ENCODE measurements at places on chromosomes 16 and 17.

DNA sequence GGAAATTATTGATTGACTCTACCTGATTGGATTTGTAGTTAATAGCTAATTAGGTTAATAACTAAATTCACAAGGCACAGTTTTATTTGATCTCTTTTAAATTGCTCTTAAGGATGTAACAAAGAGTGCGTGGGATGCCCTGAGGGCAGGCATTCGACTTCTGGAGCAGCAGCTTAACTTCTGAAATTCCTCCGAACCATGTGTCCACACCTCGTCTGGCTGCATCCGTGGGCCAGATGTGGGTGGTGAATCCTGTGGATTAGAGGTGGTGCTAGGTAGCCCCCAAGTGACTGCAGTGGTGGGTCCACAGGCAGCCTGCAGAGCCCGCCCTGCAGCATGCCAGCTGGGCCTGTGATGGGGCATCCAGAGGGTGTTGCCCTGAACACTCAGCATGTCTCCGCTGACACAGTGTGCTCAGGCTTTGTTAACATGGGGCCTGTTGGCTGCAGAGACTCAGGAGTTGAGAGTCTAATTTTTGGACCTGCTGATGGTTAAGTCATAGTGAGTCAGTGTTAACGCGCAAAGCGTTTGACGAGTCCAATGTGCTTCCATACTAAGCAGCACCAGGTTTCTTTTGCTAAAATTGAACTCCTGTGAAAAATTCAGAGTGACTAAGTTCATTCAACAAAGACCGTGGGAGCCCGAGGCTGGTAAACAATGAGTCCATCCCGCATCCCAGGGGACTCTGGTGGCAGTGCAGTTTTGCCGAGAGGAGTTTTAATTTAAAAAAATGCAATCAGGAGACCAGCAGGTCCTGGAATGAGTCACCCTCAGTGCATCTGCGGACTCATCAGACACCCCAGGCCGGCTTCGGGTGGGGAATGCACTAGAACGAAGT is 3.8 kb upstream of the NPB start:
- DNase-seq: peak; percentile 56

DNA sequence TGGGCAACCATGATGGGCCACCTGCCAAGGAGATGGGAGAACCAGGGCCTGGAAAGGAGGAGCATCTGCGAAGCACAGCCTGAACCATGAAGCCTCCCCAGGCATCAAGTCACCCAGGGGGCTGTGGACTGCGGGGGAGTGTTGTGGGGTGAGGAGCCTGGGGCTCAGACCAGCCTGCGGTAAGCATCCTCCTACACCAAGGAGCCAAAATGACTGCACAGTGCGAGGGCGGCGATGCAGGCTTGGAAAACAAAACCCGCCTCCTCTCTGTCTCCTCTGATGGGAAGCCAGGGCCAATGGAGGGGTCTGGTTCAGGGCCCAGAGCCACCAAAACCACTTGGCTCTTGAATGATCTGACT is 18.1 kb upstream of the MAF start:
- no peak for DNase-seq

- DNase-seq: no peak
Observed at GRCh38 chr16:4426021-4426684, 485 bp downstream of the DNAJA3 start.

- DNase-seq: no peak
Observed at GRCh38 chr17:8629371-8630226, 926 bp downstream of the MYH10 start.

DNA sequence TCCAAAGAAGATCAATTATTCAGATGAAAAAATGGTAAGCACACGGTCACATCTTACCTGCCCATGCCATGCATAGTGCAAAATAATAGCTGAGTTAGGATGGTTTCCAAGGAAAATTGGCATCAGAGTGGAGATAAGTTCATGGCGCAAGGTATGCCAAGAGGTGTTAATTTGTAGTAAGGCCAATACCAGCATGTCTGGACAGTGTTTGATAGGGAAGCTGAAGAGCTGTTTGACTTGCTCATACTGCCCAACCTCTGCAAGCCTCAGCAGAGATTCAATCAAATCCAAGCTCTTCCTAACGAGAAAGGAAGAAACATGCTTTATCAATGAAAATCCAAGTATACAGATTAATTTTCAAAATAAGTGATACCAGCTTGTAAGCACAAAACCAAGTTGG is 51.0 kb downstream of the CNOT1 start:
- DNase-seq: no peak
